ENCODE measurements at places on chromosomes 12 and 14. TPM values are rescaled to one million over a fixed set of nuclear protein-coding genes. Genes with fewer than 3 reads are reported as not detected.

DNA sequence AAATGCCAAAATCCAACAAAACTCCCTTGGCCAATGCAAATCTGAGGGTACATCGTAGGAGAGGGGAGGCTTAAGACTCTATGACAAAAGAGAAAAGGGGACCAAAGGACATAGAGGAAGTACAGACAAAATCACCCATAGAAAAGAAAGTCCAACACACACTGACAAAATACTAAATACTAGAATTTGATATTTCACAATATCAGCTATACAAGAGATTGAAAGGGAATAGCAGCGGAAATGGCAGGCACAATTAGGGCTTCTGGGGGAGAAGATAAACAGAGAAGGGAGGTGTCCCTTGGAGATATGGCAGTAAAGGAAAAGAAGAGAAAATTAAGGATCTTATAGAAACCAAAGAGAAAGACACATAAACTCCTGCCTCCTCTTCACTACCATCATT, 29.0 kb downstream of the ATP2B1 start:
- no peak overlapping the region for H3K4me3 ChIP-seq
- no peaks in the 10 kb centered on the region for H3K27me3 ChIP-seq
- H3K27ac ChIP-seq, result no peak overlapping the region
- no peak for DNase-seq
- no peaks in the 10 kb centered on the region for H3K4me1 ChIP-seq

The CEBPE gene
- 1.5 TPM for total RNA-seq

DNA sequence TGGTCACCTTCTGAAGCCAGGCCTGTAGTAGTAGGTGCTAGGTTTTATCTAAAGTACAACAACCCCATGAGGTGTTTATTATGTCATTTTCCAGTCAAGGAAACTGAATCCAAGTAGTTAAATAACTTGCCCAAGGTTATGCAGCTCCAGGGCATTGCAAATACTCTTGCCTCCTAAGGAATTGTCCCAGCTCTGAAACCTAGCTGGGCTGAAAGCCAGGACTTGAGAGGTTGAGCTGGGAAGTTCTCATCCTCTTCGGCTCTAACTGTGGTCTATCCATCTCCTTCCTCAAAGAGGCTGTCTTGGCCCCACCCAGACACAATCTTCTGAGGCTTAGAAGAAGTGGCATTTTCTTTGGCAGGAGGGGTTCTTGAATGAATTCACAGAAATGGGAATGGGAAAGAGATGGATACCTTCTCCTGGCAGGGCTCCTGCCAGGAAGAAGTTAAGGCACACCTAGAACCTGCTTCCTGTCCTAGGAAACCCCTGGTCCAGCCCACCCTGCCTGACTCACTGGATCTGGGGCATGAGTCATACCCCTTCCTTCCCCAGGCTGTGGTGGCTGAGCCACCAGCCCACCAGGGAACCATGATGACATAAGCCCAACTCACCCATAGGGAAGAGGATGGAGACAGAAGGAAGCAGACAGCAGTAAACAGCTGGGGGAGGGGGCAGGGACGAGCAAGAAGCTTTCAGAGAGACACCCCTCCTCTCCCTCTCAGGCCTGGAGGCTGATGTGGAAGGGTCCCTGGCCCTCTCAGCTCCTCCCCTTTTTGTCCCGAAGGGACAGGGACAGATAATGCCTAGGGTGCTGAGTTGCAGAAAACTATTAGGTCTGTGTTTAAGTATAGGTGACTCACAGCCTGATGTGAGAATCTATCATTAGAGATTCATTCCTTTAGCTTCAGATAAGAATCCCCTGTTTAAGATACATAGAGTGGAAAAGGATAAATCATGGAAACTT, 2.1 kb upstream of the PLEK2 start:
- H3K36me3 ChIP-seq, result no peaks in the 10 kb centered on the region
- H3K27ac ChIP-seq, result no peak overlapping the region
- no peak overlapping the region for H3K4me3 ChIP-seq
- peaks cover 27% of the 10 kb centered on the region for H3K27me3 ChIP-seq

DNA sequence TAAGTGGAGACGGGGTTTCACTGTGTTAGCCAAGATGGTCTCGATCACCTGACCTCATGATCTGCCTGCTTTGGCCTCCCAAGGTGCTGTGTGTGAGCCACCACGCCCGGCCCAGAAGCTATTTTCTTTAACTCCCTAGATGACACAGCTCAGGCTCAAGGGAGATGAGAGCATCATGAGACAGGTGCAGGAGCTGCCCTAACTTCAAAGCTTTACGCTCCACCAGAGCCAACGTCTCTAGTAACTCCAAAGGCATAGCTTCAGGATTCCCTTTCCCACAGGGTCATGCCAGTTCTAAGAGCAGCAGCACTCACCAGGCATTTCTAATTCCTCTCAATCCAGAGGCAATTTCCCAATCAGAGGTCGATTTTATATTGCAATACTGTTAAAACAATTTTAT, 21.0 kb downstream of the NDUFA12 start:
- H3K27ac ChIP-seq, result no peak overlapping the region
- no peaks in the 10 kb centered on the region for H3K27me3 ChIP-seq
- H3K4me1 ChIP-seq, result no peaks in the 10 kb centered on the region
- H3K4me3 ChIP-seq, result no peak overlapping the region

DNA sequence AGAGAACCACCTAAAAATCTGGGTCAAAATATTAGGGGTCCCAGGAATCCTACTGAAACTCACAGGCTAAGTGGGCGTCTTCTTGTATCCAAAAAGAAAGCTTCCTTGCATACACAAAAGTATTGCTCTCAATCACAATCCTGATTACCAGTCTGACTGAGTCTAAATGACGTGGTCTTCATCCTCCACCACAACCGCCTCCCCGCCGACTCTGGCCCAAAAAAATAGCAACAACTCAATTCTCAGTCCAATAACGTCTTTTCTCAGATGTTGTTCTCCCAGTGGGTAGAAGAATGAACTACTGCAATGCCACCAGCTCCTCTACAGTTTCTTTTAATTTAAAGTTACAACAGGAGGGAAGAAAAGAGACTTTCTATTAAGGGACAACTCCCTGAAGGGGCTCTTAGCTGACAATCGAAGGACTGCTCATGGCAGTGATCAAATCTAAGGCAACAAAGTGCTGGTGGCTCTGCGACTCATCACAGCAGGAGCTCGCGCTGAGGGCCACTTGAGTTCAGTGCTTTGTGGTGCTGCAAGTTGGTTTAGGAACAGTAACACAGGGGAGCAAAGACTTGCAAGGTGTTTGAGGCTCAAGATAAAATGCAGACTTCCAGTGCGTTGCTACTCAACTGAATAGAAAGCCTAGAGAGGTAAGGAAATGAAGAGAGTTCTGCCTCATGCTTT, 394.1 kb downstream of the BCAT1 start:
- no peak for DNase-seq
- no peak overlapping the region for H3K4me3 ChIP-seq
- H3K36me3 ChIP-seq, result no peaks in the 10 kb centered on the region
- no peak overlapping the region for H3K27ac ChIP-seq
- no peaks in the 10 kb centered on the region for H3K4me1 ChIP-seq
